ENCODE measurements at places on chromosomes 3 and 15. TPM values are rescaled to one million over a fixed set of nuclear protein-coding genes. Genes with fewer than 3 reads are reported as not detected.

HYAL1 gene
- 1.6 TPM for total RNA-seq

CNTN4 gene
- 2.9 TPM for total RNA-seq

EOGT gene
- total RNA-seq, result 36.6 TPM

CCDC13 gene
- 1.1 TPM for total RNA-seq

CD200 gene
- 4.0 TPM for total RNA-seq

P2RY12 gene
- total RNA-seq, result 0.46 TPM

PYGO1 gene
- 8.6 TPM for total RNA-seq

SLC2A2 gene
- total RNA-seq, result 0.09 TPM

PGBD4 gene
- total RNA-seq, result 1.8 TPM

ACVR2B gene
- total RNA-seq, result 2.2 TPM

ACOX2 gene
- total RNA-seq, result 25.8 TPM

UPK1B gene
- under 0.01 TPM for total RNA-seq

ERICH6 gene
- not detected for total RNA-seq

RYR3 gene
- total RNA-seq, result 0.09 TPM

HLTF gene
- 40.6 TPM for total RNA-seq

GOLGA8M gene
- total RNA-seq, result 0.92 TPM

CMTM7 gene
- total RNA-seq, result 3.4 TPM

MYO5C gene
- 0.09 TPM for total RNA-seq

FAM3D gene
- total RNA-seq, result not detected

CCDC80 gene
- 1,612 TPM for total RNA-seq

ZNF501 gene
- 4.0 TPM for total RNA-seq
